ENCODE measurements at places on chromosomes 1 and 21.

DNA sequence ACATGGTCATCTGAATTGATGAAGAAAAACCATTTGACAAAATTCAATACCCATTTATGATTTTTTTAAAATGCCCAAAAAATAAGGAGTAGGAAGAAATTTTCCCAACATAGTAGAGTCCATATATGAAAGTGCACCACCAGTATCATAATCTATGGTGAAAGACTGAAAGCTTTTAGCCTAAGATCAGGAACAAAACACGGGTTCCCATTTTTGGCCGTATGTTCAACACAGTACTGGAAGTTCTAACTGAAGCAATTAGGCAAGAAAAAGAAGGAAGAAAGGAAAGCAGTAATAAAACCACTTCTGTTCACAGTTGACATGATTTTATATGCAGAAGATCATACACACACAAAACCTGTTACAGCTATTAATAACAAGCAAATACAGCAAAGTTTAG, 227.8 kb upstream of the RAB4A start:
- DNase-seq: no peak

GRCh38 chr1:71080230-71080738, 551 bp downstream of the ZRANB2 start:
- no peak for DNase-seq

GRCh38 chr1:19872190-19872589, 10.0 kb upstream of the OTUD3 start:
- DNase-seq: no peak

DNA sequence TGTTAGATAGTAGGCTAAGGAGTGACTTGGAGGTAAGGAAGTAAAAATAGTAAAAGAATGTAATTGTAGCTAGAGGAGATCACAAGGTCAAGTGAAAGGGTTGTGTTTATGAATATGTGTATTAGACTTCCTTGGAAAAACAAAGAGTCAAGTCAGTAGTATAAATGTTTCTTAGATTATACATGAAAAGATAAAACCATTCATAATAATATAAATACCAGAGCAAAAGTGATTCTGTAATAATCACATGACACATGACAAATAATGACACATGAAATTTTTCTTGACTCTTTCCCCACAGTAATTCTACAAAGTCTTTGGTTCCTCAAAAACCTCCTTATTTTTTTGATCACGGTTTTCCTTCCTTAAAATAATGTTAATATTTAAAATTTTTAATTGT, 56.4 kb downstream of the IVNS1ABP start:
- no peak for DNase-seq

GRCh38 chr1:151425103-151425502, 25.7 kb downstream of the PSMB4 start:
- DNase-seq: no peak

GRCh38 chr1:54064299-54064698, 10.9 kb downstream of the TCEANC2 start:
- no peak for DNase-seq

- DNase-seq: no peak
Measured at GRCh38 chr1:240258910-240259309, 167.2 kb downstream of the FMN2 start.

DNA sequence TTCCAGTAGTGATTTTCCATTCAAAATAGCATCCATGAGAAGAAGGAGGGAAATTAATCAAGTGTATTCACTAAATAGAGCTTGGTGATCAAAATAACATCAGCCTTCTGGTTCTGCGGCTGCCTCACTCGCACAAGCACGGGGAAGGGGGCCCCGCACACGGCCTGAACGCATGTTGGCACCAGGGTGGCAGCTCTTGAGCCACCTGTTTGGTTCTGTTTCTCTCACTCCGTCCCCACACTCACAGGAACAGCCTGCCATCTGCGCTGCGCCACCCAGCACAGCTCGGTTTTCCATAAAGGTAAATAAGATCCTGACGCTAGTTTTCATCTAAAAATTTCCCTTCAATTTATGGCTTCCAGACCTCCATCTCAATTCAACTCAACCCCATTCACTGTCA, 49.4 kb downstream of the TIAM1 start:
- no peak for DNase-seq

GRCh38 chr1:235558621-235559169, 54.4 kb upstream of the B3GALNT2 start:
- DNase-seq: no peak

DNA sequence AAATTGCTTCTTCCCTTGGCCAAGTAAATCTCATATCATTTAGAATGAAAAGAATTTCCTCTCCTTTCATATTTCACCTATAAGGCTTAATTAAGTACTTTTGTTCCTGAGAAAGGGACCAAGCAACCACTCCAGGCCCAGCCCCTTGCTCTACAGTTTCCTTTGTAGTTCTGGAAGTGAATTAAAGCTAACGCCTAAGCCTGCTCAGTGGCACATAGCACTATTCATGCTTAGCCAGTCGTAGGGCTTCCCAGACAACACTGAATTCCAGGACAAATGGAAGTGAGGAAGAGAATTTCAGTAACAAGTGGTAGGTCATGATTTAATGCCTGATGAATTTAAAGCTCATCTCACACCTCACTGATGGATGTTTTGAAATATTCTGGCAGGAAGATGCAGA, 73.3 kb downstream of the RPAP2 start:
- DNase-seq: no peak

DNA sequence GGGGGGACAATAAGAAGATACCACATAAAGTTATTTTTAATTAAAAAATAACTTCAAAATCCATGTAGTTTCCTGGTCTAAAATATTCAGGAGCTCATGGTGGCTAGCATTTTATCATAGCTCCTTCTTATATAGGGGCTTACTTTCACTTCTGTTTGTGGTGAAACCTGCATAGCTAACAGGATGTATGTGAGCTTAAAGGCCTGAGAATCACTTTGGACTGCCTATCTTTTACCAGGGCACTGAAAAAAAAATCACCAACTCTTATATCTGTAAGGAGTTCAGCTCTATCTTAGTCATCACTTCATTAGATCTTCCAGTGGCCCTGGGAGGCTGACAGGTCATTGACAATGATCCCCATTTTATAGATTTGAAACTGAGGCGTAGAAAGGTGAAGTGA, 21.3 kb downstream of the UROD start:
- no peak for DNase-seq

DNA sequence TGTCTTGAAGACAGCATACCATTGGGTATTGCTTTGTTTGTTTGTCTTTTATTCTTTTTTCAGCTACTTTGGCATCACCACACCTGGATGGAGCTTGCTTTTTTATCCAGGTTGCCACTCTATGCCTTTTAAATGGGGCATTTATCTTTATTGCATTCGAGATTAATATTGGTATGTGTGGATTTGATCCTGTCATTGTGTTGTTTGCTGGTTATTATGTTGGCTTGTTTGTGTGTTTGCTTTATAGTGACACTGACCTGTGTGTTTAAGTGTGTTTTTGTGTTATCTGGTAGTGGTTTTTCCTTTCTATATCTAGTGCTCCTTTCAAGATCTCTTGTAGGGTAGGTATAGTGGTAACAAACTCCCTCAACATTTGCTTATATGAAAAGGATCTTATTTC, 24.9 kb upstream of the KCNH1 start:
- no peak for DNase-seq

DNA sequence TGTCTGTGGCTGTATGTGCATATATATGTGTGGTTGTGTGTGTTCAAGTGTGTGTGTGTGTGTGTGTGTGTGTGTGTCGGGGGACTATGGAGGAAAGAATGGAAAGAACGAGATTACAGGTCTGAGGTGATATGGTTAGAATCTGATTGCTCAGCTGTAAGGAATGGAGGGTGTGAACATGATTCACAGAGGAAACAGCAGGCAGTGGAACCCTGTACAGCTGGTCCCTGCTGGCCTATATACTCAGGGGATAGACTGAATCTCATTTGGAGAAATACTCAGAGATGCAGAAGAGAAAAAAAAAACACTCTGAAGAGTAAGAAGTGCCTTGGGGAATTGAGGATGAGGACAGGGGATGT, 180.1 kb upstream of the ESRRG start:
- no peak for DNase-seq

- DNase-seq: no peak
Measured at GRCh38 chr1:40740039-40740996, 43.3 kb upstream of the KCNQ4 start.

DNA sequence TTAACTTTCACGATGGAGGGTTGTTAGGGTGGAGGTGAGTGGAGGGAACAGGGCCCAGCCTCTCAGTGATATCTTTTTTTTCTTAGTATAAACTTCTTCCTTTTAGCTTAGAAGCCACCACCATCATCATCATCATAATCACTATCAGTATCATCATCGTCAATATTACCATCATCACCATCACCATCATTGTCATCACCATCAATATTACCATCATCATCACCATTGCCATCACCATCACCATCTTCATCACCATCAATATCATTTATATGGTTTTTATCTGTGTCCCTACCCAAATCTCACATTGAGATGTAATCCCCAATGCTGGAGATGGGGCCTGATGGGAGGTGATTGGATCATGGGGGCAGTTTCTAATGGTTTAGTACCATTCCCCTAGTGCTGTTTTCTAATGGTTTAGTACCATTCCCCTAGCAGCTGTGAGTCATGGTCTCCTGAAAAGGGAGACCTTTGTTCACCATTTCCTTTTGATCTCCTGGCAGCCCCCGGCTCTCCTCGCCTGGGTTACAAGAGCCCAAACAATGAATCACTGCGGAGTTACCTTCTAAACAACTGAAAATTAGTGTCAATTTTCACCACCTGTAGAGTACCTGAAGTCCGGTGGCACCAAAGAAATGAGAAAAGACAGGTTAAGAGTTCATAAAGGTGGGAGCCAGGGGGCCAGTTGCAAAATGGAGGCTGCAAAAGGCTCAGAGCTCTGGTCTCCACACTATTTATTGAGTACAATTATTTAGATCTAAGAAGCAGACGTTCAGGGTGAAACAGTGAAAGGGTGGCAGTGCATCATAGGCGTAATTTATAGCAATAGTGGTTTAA, 3.1 kb upstream of the PLA2G2E start:
- DNase-seq: no peak

DNA sequence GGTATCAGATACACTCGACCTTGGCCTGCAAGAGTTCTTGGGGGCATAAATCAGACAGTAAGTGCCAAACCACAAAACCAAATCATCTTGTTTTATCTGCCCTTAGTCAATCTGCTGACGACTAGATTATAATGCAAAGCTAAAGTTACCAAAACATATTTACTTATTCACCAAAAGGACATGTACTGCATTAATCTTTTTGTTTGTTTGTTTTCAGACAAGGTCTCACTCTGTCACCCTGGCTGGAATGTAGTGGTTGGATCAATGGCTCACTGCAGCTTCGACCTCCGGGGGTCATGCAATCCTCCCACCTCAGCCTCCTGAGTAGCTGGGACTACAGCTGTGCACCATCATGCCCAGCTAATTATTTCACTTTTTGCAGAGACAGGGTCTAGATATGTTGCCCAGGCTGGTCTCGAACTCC, 114.7 kb downstream of the APP start:
- DNase-seq: no peak

DNA sequence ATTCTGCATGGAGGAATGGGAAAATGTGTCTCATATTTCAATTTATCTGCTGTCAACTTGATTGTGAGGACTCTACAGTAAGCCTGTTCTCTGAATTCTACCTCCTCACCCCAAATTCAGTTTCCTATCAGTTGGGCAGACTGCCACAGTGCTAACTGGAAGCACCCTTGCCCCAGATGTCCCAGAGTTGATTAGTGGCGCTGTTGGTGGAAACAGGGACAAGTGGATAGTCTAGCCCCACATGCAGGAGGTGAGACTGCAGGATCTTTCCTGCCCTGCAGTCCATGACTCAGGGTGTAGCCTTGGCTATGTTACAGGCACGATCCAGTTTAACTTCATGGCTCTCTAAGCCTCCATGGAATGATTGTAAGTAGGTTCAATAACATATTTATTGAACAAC, 22.1 kb downstream of the ADAM30 start:
- no peak for DNase-seq

DNA sequence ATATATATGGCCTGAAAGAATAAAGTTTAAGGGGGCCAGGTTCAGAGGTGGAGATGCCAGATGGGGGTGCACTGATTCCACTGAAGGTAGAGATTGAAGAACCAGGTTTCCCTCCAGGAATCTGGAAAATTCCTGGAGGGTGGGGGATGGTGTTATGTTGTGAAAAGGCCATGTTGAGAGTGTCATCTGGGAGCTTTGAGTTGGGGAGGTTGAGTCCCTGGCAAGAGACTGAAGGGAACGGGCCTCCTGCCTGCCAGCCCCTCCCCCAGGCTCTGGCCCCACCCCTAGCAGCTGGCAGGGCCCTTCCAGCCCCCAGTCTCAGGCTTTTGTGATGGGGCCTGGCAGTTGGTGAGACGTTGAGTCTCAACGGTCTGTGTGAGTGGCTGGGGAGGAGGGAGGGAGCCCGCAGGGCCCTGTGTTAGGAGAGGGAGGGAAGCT, 4.1 kb downstream of the PTPRU start:
- no peak for DNase-seq

Measured in stimulated activated CD8-positive, alpha-beta memory T cell treated with anti-CD3 and anti-CD28 coated beads, Interleukin-4, amount 100 ng/mL, for 48 hours (primary cell).